ACHN (cell line): ENCODE measurements at places on chromosomes 7 and 10.

DNA sequence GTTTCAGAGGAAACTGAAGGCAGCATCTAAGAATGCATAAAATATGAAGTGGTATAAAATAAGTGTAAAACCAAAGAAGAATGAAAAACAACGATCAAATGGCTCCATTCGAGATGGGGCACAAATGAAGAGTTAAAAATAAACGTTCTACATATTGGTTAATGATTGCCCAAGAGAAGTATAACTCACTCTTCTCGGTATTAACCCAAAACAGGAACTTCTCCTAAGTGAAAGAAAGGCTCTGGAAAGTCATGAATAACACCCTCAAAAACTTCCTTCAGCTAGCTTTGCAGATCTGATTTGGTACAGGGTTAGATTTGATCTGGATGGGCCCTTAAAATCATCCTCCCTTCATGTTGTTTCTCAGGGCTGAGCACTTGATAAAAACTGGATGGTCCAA, 94.3 kb upstream of the ADO start:
- DNase-seq = no peak

- peak; percentile 29 for DNase-seq
These were observed 107.1 kb upstream of the FAM20C start for GRCh38 chr7:85074-85882.

- DNase-seq = no peak
These were observed 165.9 kb upstream of the PODXL start for GRCh38 chr7:131722371-131722770.

DNA sequence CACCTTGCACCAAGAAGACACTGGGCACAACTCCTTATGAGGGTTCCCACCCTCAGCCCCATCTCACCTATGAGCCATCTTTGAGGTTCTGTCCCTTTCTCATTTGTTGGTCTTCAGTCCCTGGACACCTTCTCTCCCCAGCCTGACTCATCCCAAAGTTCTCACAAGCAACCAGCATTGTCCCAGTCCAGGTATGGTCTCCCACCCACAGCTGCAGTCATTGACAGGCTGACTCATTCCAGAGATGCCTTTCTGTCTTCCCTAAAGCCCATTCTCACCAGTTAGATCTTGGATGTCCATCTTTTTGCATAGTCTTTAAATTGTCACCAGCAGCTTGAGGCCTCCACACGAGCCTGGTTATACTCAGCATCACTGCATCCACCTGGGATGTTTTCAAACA, 26.7 kb upstream of the BMPR1A start:
- no peak for DNase-seq

DNA sequence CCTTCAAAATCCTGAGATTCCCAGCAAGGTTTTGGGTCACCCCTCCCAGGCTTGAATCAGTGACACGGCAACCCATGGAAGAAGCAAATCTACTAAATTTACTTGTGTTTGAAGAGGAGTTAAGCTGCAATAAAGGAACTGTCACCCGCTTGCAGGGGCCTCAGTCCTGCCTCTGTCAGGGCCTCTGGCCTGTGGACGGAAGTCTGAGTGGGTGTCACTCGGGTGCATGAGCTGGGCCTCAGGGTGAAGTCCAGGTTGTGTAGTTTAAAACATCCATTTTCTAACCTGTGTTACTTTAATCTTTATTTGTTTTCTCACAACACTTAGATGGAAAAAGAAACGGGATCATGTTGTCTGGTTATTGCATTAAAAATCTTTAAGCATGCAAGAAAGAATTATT, 234.9 kb downstream of the ADARB2 start:
- no peak for DNase-seq

GRCh38 chr10:33333260-33334101, 986 bp downstream of the NRP1 start:
- DNase-seq = peak; percentile 39

DNA sequence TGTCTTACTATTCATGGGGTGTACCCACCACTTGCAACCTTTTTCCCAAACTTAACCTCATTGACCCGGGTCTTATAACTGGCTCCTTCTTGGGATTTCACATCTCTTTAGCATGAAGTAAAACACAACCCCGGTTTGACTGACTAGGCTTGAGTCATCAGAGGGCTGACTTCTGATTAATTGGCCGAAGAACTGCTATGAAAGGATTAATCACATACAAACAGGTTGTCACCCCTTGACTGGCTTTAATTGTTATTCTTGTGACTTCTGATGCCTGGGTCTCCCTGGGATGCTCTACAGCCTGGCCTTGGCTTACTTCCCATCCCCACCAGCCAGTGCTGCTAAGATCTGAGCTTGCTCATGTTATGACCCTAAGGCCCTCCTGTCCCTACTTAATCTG, 8.8 kb upstream of the CRPPA start:
- no peak for DNase-seq

DNA sequence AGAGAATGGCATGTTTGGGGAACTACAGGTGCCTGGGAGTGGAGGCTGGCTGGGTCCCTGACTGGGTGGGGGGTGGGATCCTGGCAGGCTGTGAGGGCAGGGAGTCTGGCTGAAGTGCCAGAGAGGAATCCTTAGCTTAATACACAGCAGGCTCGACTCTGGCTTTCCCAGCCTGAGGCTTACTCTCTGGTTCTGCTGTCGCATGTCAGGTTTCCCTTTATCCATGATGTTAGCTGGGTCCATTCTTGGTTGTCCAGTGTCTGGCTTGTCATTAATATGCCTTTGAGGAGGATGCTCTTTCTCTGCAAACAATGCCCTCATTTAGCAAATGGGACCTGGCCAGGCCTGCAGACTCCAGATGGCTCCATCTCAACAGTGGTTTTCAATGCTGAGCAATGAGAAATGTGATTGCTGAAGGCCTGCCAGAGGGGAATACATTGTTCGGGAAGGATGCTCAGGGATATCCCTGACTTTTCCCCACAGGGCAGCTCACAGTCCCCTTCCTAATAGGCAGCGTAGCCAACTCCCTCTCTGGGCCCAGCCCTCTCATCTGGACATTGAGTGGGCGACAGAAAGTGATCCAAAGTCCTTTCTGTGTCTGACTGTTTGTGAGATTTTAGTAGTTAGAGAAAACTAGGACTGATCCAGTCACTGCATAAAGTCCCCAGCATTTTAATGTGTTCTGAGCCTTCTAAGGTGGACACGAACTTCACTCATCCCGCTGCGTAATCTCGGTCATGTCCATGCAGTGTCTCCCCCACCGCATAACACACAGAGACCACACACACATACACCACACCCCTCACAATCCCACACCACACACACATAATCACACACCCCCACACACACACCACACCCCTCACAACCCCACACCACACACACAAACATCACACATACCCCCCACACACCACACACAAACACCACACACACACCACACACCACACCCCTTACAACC, 124.9 kb downstream of the ANLN start:
- no peak for DNase-seq

DNA sequence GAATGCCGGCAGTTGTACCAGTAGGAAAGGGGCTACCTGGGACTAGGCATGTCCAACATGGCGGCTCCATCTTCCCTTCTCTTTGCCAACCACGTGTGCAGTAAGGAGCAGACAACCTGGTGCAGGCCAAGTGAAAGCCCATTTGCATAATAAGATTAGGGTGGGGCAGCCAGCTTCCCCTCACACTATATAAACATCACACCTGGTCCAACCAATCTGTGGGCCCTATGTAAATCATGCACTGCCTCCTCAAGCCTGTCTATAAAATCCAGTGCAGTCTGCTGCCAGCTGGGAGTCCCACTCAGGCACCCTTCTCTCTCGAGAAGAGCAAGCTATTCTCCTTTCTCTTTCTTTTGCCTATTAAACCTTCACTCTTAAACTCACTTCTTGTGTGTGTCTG, 429.3 kb downstream of the CALN1 start:
- no peak for DNase-seq

DNA sequence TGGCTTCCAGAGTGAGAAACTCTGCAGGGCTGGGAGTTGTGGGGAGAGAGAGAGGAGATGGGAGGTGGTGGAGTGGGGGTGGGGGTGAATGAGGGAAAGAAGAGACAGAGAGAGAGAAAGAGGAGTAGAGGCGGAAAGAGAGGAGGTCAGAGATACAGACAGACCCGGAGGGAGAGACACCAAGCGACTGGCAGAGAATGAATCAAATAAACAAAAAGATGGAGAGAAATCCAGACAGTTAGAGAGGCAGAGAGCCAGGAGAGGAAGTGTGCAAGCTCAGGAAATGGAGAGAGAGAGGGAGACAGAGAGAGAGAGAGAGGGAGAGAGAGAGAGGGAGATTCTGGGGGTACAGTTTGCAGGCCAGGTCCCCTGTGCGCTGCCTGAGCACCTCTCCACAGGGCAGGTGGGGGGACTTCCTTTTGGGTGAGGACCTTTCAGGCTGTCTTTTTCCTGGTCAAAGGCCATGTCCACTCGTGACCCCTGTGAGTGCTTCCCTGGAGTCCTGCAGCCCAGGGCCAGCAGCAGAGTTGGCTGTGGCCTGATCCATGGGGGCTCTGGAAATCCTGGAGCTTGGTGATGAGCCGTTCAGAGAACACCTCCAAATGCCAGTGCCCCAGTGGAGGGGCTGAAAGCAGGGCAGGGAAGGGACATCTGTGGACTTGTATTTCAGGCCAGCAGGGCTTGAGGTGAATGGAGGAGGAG, 25.0 kb upstream of the PCBD1 start:
- DNase-seq = no peak

- no peak for DNase-seq
These were observed 7.1 kb downstream of the COBL start for GRCh38 chr7:51309361-51310130.

- no peak for DNase-seq
These were observed 11.3 kb downstream of the SPAM1 start for GRCh38 chr7:123936388-123936787.

GRCh38 chr7:83267141-83267631, 104.5 kb upstream of the PCLO start:
- no peak for DNase-seq

DNA sequence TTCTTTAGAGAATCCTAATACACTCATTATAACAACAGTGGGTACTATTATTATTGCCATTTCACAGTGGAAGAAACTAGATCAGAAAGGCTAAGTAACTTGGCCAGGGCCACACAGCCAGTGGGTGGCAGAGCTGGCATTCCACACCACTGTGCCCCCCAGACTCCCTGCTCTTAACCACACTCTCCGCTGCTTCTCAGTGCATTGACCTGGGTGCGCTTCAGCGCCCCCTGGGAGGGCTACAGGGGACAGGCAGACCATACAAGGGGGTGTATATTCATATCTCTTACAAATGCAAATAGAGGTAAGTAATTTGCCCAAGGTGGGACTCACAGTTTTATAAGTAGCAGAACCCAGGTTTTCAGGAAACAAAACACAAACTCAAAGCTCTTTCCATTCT, 77.0 kb upstream of the NMT2 start:
- peak; percentile 27 for DNase-seq

DNA sequence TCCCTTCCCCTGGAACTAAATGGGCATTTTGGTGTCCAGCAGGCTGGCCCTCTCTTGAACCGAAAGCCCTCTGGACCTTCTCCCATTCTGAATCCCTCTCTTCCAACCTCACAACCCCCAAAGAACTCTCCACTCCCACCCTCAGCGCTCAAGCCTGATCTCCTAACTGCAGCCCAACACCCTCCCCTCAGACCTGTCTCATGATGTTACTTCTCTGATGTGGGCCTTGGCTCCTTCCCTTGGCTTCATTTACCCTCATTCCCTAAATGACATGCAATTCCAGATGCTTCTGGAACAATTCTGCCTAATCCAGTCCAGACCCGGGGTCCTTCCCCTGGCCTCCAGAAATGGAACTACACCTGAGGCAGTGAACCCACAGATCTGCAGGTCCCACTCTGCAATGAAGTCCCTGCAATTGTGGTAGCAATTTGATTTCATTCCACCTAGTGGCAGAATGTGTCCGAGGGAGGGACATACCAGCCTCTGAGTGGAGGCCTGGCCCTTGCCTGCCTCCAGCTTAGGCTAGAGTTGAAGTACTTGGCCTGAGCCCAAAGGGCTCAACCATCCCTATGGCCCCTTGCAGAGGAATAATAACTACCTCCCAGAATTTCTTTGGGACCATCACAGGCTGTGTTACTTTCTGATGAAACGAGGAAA, 4.1 kb upstream of the CEP41 start:
- no peak for DNase-seq

DNA sequence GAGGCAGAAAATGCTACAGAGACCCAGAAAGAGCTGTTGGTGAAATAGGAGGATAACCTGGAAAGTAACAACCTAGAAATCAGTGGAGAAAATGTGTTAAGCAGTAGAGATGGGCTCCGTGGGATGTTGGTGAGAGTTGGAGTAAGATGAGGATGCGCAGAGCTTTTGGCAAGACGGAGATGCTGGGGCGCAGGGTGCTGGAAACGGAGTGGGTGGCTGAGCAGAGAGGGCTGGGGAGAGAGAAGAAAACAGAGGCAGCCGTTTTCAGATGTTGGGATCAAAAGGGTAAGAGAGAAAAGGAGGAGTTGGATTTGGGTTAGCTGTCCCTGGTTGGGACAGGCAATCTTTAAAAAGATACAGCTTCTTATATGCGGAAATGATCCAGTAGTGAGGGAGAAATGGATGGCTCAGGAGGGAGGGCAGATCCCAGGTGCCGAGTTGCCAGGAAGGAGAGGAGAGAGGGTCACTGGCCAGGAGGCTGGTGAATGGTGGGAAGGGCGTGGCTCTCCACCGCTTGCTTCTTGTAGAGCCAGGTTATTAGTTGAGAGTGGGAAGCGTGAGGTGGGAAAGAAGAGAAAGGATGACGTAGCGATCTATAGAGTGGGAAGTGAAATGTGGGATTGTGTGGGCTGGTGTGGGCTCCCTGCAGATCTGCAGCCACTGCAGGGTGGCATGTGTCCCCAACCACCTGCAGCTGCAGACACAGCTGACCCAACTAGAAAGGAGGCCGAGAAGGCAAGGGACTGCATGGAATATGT, 182.2 kb upstream of the SVIL start:
- no peak for DNase-seq

GRCh38 chr7:2759736-2760097, 71.7 kb downstream of the AMZ1 start:
- DNase-seq = no peak

DNA sequence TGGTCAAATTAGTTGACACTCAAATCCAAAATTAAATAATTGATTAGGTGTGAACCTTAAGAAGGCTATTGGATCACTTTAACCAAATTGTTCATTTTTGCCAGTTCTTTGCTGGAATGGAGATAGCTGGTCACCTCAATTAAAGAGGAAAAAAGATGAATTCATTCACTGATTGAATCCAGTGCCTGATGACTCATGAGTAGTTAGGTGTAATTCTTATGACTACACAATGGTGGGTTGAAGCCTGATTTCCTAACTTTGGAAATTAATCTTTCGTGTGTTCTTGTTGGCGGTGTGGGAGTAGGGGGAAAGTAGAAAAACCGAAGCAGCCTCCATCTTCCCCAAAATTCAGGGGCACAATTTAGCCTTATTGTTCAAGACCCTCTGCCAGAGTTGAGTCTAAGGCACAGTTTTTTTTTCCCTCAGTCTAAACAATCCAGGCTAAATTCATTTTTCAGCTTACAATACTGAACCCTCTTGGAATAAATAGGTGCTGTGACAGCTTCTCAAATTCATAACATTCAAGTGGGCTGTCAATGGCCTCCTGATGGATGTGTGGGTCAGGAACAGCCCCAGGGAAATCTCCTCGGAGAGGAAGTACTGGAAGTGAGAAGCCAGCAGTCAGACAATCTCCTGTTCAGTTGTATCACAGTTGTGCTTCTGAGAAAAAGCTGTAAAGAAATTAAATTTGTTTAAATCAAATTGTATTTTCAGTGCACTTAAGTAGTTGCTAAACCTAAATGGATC, 356.6 kb downstream of the BBS9 start:
- DNase-seq = no peak
